ENCODE measurements at places on chromosomes 6 and 20. TPM values are rescaled to one million over a fixed set of nuclear protein-coding genes. Genes with fewer than 3 reads are reported as not detected.

The DEFB132 gene
- total RNA-seq: not detected

DNA sequence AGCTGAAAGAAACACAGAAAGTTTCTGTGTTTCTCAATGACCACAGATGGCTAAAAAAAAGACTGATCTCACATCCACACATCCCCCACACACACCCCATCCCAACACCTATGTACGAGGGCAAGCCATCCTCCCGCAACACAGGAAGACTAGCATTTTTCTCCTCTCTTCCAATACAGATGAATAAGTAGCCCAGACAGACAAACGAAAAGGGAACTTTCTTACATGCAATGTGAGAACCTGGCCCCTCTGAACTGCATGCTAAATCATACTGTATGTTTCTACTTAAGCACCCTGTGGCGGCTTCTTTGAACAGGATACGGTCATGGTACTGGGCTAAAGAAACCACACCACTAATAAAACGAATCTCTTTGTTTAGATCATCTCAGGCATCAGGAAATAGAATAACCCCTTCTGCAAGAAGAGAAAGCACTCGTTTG is 116.2 kb downstream of the GMDS start:
- H3K27ac ChIP-seq: no peak overlapping the region
- DNase-seq: no peak
- H3K36me3 ChIP-seq: no peaks in the 10 kb centered on the region
- H3K27me3 ChIP-seq: no peaks in the 10 kb centered on the region
- peaks cover 42% of the 10 kb centered on the region for H3K4me1 ChIP-seq

The RNF182 gene
- 0.78 TPM for total RNA-seq

GRCh38 chr20:59808729-59809381 is 124.6 kb downstream of the SYCP2 start:
- H3K4me1 ChIP-seq: no peaks in the 10 kb centered on the region
- H3K27ac ChIP-seq: no peak overlapping the region
- DNase-seq: no peak
- no peaks in the 10 kb centered on the region for H3K36me3 ChIP-seq

- DNase-seq: peak; percentile 81
- no peaks in the 10 kb centered on the region for H3K36me3 ChIP-seq
- peak overlapping the region; percentile 79 for H3K4me3 ChIP-seq
- peaks cover 21% of the 10 kb centered on the region for H3K4me1 ChIP-seq
- peak overlapping the region; percentile 88 for H3K27ac ChIP-seq
Measured at GRCh38 chr6:133951881-133952814, 876 bp upstream of the TBPL1 start.

DNA sequence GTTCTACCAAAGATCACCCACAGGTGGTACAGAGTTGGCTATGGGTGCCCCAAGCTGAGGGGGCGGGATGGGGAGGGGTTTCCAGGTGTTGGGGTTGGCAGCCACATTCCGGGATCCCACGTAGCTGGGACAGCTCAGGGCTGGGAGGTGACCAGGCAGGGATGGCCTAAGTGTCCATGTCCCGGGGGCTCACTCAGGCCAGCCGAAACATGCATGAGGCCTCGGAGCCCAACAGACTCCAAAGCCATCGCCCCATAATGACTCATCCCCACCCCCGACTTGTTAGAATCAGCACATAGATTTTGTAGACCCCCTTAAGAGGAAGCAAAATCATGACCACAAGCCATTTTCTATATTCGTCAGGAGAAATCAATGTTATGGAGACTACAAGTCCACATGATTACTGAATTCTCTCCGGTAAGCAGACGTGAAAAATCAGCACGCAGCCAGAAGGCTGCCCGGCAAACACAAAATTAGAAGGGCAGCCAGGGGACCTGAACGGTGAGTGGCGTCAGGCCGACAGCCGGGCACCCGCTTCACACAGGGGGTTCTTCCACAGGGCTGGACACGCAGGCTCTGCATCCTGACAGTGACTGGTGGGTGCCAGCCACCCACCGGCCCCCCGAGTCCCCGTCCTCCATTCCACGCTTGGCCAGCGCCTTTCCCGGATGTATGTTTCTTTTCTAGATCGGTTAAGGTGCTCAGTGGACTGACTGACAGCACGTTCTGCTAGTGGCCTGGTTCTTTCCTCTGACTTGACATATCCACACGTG is 81.2 kb downstream of the RAMACL start:
- no peaks in the 10 kb centered on the region for H3K4me1 ChIP-seq
- H3K4me3 ChIP-seq: no peak overlapping the region
- DNase-seq: no peak
- no peak overlapping the region for H3K27ac ChIP-seq
- H3K27me3 ChIP-seq: no peaks in the 10 kb centered on the region
- H3K36me3 ChIP-seq: peaks cover 12% of the 10 kb centered on the region

- H3K27ac ChIP-seq: no peak overlapping the region
- DNase-seq: peak; percentile 34
- no peak overlapping the region for H3K4me3 ChIP-seq
- no peaks in the 10 kb centered on the region for H3K36me3 ChIP-seq
- H3K4me1 ChIP-seq: no peaks in the 10 kb centered on the region
- no peaks in the 10 kb centered on the region for H3K27me3 ChIP-seq
Measured at GRCh38 chr6:132830334-132830751, 16.0 kb downstream of the RPS12 start.

GRCh38 chr20:11018668-11019170 is 344.9 kb upstream of the JAG1 start:
- H3K36me3 ChIP-seq: no peaks in the 10 kb centered on the region
- DNase-seq: no peak
- no peaks in the 10 kb centered on the region for H3K4me1 ChIP-seq
- H3K27ac ChIP-seq: no peak overlapping the region

The RIN2 gene
- 119 TPM for total RNA-seq

DNA sequence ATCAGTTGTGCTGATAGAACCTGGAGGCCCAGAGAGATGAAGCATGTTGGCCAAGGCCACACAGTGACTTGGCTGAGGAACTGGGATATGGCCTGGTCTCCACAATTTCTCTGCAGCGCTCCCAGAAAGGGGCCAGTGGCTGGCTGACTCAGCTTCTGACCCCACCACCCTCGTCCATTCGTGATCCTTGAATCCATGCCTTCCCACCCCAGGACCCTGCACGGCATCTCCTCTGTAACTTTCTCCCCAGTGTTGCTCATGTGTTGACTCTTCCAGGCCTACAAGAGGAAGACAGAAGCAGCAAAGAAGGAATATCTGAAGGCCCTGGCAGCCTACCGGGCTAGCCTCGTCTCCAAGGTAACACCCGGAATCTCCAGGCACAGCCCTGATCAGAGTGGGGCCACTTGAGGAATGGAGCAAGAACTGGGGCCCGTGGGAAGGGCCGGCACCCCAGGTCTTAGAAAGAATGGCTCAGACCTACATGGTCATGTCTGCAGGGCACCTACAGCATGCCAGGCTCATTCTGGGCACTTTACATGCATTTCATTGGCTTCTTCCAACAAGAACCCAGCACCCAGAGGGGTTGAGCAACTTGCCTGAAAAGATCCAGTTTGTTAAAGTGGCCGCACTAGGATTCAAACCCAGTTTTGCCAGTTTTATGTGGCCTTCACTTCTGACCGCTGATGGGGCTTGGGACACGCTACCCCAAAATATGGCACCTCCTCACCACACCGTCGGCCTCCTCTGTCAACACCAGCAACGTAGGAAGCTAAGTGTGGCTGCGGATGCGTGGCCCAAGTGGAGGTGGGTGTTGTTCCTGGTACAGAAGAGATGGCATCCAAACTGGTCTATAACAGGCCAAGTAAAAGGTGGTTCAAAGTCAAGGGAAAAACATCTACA is 122.2 kb downstream of the JPH2 start:
- no peak for DNase-seq
- H3K27me3 ChIP-seq: peaks cover 2% of the 10 kb centered on the region
- no peaks in the 10 kb centered on the region for H3K4me1 ChIP-seq
- H3K27ac ChIP-seq: no peak overlapping the region
- H3K36me3 ChIP-seq: no peaks in the 10 kb centered on the region

GRCh38 chr20:35001596-35002362 is 46.1 kb downstream of the MYH7B start:
- H3K4me1 ChIP-seq: no peaks in the 10 kb centered on the region
- no peak for DNase-seq
- peaks cover 9% of the 10 kb centered on the region for H3K36me3 ChIP-seq
- H3K27me3 ChIP-seq: no peaks in the 10 kb centered on the region
- no peak overlapping the region for H3K4me3 ChIP-seq

The NKX2-4 gene
- not detected for total RNA-seq

The ULBP2 gene
- total RNA-seq: 7.0 TPM

GRCh38 chr6:46921059-46921458 is 679 bp downstream of the ADGRF5 start:
- peak overlapping the region; percentile 57 for H3K4me3 ChIP-seq
- H3K36me3 ChIP-seq: no peaks in the 10 kb centered on the region
- peaks cover 39% of the 10 kb centered on the region for H3K4me1 ChIP-seq
- peak overlapping the region; percentile 26 for H3K27ac ChIP-seq
- no peaks in the 10 kb centered on the region for H3K27me3 ChIP-seq

- no peaks in the 10 kb centered on the region for H3K27me3 ChIP-seq
- DNase-seq: no peak
- H3K27ac ChIP-seq: no peak overlapping the region
- no peaks in the 10 kb centered on the region for H3K36me3 ChIP-seq
- peaks cover 45% of the 10 kb centered on the region for H3K4me1 ChIP-seq
- H3K4me3 ChIP-seq: no peak overlapping the region
Measured at GRCh38 chr6:111802015-111802414, 71.2 kb downstream of the FYN start.

- no peak overlapping the region for H3K4me3 ChIP-seq
- H3K36me3 ChIP-seq: no peaks in the 10 kb centered on the region
- no peak for DNase-seq
- H3K27me3 ChIP-seq: no peaks in the 10 kb centered on the region
Measured at GRCh38 chr6:19377722-19378121, 459.4 kb upstream of the ID4 start.

- DNase-seq: no peak
- no peak overlapping the region for H3K4me3 ChIP-seq
- no peaks in the 10 kb centered on the region for H3K36me3 ChIP-seq
- H3K4me1 ChIP-seq: peaks cover 14% of the 10 kb centered on the region
- H3K27me3 ChIP-seq: no peaks in the 10 kb centered on the region
Measured at GRCh38 chr20:45413479-45413878, 2.5 kb upstream of the PIGT start.

DNA sequence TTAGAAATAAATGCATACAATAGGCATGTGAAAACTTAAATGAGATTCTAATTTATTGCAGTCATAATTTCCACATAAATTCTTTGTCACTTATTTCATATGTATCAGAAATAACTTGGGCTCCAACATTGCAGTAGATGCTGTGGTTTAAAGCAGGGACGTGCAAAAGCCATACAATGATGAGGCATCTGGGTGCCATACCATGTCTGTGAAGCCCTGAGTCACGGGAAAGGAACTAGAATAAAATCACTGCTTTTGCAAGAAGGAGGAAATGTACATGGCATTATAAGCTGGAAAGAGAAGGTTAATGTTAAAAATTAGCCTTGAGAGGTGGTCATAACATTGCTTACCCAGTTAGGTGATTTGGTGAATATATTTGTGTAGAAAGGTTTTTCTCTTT is 180.4 kb downstream of the SASH1 start:
- peaks cover 26% of the 10 kb centered on the region for H3K36me3 ChIP-seq
- peaks cover 14% of the 10 kb centered on the region for H3K4me1 ChIP-seq
- no peak overlapping the region for H3K27ac ChIP-seq
- H3K27me3 ChIP-seq: no peaks in the 10 kb centered on the region

DNA sequence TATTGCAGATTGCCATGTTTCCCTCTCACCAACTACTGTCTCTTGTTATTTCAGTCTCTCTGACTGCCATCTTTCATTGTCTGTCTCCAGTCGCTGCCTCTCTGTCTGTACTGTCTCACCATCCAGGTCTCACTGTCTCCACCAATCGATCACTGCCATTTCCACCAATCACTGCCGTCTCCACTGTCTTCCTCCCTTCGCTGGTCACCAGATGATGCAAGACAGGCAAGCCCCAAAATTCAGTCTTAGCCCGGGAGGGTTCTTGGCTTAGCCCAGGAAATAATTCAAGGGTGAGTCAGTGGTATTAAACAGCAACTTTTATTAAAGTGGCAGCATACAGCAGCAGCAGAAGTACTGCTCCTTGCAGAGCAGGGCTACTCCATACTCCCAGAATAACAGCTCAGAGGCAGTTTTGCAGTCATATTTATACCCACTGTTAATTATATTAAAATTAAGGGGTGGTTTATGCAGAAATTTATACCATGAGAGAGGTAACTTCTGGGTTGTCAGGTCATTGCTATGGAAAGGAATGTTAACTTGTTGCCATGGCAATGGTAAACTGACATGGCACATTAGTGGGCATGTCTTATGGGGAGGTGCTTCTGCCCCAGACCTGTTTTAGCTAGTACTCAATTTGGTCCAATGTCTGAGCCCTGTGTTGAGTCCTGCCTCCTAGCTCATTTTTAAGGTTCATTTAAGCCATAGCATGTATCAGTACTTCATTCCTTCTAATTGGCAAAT is 23.0 kb upstream of the ECHDC1 start:
- H3K36me3 ChIP-seq: no peaks in the 10 kb centered on the region
- H3K27ac ChIP-seq: no peak overlapping the region
- peak; percentile 36 for DNase-seq
- H3K4me1 ChIP-seq: no peaks in the 10 kb centered on the region

The EPPIN gene
- not detected for total RNA-seq

DNA sequence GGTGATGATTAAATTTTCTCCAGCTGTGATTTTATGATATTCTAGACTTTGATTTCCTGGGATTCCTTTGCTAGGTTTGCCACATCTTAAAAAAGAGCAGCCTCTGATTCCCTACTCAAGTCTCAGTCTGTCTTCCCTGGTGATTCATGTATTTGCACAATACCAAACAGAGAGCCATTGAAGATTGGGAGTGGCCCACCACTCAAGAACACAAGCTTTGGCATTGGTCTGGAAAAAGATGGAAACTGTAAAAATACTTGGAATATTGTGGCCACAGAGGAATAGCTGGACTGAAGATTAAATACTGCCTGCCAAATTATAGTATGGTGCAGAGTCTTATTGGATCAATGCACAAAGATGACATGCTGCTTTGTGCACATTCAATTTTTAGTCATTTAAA is 32.9 kb downstream of the PTCHD4 start:
- H3K4me1 ChIP-seq: no peaks in the 10 kb centered on the region
- DNase-seq: no peak
- H3K27ac ChIP-seq: no peak overlapping the region
- H3K4me3 ChIP-seq: no peak overlapping the region

GRCh38 chr20:8272766-8273165 is 140.7 kb downstream of the PLCB1 start:
- no peaks in the 10 kb centered on the region for H3K36me3 ChIP-seq
- no peak overlapping the region for H3K4me3 ChIP-seq
- DNase-seq: no peak
- H3K27me3 ChIP-seq: no peaks in the 10 kb centered on the region

GRCh38 chr20:3074812-3075211 is 3.4 kb downstream of the OXT start:
- no peak for DNase-seq
- H3K36me3 ChIP-seq: no peaks in the 10 kb centered on the region
- H3K4me1 ChIP-seq: no peaks in the 10 kb centered on the region
- no peak overlapping the region for H3K4me3 ChIP-seq
- H3K27ac ChIP-seq: no peak overlapping the region

The IL17F gene
- total RNA-seq: not detected

The HELZ2 gene
- total RNA-seq: 29.2 TPM

The MLN gene
- total RNA-seq: not detected

Data from endothelial cell of umbilical vein (primary cell).